ENCODE measurements at places on chromosomes 7 and 10.

- DNase-seq, result no peak
Observed at GRCh38 chr7:139095194-139095659, 14.3 kb downstream of the ZC3HAV1 start.

DNA sequence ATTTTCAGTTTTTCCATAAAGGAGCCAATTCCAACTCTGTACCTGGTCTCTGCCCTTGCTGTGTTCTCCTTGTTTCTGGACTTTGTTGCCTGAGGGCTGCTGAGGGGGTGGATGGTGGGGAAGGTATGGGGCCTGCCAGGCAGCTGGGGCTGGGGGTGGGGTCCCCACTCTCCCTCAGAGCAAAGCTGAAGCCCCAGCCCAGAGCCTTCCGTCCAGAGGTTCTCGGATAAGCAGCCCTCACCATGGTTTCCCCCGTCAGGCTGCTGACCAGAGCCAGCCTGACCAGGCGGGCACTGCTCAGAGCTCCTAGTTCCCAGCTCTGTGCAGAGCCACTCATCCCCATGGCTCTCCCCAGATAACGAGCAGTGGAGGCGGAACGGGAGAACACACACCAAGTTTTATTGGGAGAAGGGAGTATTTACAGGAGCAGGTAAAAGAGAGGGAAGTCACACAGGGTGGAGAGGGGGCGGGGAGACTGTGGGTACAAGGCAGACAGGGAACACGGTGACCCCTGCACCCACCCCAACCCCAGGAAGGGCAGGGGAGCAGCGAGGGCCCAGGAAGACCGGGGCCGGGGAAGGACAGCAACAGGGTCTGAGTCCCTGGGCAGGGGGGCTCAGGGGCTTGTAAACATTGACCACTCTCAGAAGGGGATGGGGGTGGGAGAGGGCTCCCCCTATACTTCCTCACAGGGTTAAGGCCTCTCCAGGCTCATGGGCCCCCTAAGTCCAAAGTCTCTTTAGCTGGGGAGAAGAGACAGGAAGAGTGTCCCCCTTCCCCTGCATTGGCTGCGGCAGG, 5.8 kb downstream of the GNB2 start:
- no peak for DNase-seq

GRCh38 chr7:46058086-46058823, 137.2 kb upstream of the IGFBP3 start:
- no peak for DNase-seq

DNA sequence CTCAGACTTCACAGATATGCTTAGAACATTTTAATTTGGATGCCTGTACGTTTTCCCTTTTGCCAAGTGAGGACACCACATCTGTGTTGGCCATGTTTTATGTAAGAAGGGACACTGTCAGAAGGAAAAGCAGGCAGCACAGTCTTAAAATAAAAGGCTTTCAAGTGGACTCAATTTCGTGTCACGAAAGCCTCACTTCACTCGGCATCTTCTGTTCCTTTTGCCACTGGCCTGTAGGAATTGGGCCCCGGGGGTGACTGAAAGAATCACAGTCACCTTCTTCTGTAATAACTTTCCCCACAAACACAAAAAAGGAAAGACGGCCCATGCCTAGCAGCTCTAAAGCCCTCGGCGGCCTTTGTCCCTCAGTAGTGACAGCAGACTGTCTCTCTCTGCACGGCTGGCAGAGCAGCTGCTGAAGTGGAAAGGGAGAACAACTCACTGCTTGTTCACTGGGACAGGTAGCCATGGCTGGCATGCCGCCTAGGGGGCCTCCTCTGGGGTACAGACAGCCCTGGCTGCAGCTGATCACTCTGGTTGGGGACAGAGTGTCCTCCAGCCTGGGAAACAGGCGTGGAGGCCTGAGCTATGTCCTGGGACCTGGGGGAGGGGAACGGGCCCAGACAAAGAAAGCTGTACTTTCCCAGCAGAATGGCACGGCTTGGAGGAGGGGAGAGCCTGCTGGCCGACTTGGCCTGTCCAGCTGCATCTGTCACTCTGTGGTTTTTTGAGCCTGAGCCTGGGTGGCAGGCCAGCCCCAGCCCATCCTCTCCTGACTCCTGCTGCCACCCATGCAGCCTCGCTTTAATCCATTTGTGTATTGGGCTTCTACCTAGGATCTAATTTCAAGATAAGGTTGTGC, 4.4 kb downstream of the RASSF4 start:
- DNase-seq, result no peak

DNA sequence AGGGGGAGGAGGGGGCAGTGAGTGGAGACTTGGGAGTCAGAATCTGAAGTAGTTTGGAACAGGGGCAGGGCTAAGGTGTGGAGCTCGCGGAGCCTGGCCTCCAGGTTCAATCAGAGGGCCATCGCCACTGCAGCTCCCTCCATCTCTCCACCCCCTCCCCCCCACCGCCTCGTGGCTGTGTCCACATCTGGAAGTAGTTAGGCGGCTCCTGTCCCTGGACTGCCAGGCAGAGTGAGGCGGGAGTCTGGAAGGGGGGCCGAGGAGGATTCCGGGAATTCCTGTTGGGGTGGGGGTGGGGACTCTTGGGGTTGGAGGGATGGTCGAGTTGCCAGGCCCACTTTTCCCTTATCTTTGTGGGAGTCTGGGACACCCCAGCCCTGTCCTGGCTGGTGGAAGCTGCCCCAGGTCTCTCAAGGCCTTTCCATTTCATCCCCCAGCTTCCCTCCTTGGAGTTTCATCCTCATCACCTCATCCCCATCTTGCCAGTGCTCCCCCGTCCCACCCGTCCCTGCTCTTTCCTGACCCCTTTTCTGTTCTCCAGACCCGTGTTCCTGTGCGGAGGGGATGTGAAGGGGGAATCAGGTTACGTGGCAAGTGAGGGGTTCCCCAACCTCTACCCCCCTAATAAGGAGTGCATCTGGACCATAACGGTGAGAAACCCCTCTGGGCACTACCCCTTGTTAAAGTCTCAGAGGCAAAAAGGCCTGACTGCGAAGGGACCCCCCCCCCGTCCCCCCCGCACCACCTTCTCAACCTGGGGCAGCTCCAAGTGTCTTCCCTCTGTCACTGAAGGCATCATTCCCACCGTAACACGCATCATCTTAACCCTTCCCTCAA, 944 bp downstream of the PCOLCE start:
- no peak for DNase-seq

DNA sequence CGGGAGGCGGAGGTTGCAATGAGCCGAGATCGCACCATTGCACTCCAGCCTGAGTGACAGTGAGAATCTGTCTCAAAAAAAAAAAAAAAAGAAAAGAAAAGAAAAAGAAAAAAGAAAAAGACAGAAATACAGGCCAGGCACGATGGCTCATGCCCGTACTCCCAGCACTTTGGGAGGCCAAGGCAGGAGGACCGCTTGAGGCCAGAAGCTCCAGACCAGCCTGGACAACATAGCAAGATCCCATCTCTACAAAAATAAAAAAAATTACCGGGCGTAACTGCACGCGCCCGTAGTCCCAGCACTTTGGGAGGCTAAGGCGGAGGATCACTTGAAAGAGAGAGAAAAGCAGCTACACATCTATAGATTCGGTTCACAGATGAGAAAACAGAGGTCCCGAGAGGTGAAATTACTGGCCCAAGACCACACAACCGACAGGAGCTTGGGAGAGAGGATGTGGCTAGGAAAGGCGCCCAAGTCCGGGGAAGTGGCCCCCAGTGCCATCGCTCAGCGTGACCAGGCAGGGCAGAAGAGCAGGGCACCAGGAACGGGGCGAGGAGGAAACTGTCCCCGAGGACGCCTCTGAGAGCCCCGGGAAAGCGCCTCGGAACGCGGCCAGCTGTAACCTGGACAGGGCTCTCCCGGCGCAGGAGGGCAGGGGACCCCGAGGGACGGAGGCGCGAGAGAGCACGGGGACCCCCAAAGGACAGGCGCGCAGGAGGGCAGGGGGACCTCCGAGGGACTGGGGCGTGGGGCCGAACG, 612 bp downstream of the SNX8 start:
- no peak for DNase-seq

GRCh38 chr7:138579671-138580070, 119.6 kb downstream of the TRIM24 start:
- DNase-seq, result no peak

DNA sequence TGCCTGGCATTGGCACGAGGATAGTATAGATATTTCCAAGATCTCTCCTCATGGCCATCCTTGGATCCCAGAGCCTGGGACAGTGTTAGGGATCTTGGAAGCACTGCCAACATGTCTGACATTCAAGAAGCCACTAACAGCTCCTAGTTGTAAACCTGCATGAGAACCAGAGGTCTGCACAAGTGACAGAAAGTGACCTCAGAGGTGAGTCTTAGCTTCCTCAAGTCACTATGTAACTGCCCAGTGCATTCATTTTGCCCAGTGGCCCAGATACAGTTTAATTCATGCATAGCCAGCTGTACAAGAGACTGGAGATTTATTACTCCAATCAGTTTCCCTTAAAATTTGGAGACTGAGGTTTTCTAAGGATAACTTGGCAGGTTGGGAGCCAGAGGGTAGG, 16.7 kb downstream of the SUGCT start:
- DNase-seq, result no peak

- no peak for DNase-seq
Observed at GRCh38 chr10:102919992-102920739, 2.1 kb downstream of the CNNM2 start.

- no peak for DNase-seq
Observed at GRCh38 chr10:49689882-49690510, 10.5 kb downstream of the C10orf53 start.

DNA sequence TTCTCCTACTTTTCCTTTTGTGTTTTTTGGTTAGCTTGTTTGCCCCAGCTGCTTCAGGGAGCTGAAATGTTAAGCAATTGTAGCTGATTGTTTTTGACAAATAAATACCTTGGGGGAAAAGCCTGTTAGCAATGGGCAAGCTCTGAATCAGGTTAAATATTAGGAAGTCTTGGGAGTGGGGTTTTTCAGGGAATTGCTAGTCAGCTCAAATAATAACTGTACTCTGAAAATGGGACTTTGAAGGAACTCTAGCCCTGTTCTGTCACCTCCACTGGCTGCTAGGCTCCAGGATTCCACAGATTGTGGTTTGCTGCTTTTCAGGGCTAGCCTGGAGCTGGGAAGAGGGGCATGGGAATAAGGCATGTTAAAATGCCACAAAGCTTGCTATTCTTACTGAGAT, 39.5 kb downstream of the ADK start:
- DNase-seq, result no peak

DNA sequence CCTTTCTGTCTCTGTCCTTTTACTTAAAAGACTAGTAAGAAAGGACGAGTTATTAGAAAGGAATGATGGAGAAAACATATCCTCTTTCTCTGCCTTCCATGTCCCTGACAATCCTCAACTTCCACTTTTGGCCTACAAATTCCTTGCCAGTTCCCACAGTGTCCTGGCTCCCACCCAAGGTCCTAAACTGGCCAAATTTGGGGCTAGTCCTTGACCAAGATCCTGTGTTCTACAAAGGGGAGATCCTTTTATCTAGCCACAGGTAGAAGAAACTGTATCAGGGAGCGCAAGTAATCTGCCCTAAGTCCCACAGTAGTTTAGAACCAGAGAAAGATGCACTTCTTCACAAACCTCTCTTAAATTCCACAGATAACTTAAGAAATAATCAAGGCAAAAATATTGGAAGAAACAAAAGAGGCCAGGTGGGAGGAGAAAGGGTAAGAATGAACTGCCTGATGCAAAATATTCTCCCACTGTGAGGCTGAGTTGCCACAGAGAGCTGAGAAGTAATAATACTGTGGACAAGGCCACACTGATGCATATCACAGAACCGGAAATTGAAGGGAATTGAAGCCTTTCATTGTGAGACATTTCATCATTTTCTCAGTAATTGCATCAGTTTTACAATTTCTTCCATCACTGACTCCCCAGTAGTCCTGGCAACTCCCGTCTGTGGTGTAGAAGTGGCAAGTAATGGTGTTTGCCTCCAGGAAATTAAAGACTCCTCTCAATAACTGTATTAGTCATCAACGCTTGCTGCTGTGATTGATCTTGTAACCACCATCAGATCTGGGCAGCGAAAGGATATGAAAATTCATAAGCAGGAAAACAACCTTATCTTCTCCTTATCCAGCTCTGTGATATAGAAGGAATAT, 47.2 kb downstream of the DNAJC12 start:
- DNase-seq, result no peak

DNA sequence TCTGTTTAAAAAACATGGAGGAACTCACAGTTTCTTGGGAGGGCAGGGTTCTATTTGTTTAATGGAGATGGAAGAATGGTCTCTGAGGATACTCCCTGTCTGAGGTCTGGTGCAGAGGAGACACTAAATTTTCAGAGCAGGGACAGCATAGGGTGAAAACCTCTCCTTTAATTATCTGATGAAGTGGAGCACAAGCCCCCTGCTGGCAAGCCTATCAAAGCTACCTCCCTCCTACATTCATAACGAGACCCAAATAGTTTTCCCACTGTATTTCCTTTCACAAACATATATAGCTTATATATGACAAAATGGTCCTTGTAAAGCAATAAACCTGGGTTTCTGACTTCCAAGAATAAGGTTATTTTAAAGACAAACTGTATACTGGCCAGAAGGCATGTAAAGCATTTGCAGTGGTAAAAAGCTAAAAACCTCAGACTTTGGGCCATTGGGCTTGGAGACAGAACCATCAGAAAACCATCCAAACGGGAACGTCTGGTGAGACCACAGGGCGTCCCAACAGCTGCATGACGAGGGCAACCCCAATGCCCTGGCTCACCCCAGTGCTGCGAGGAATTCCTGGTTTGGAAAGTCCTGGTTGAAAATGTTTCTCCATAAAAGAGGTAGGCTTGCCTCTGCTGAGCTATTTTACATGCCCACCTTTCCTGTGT, 201.3 kb downstream of the FANK1 start:
- DNase-seq, result no peak

DNA sequence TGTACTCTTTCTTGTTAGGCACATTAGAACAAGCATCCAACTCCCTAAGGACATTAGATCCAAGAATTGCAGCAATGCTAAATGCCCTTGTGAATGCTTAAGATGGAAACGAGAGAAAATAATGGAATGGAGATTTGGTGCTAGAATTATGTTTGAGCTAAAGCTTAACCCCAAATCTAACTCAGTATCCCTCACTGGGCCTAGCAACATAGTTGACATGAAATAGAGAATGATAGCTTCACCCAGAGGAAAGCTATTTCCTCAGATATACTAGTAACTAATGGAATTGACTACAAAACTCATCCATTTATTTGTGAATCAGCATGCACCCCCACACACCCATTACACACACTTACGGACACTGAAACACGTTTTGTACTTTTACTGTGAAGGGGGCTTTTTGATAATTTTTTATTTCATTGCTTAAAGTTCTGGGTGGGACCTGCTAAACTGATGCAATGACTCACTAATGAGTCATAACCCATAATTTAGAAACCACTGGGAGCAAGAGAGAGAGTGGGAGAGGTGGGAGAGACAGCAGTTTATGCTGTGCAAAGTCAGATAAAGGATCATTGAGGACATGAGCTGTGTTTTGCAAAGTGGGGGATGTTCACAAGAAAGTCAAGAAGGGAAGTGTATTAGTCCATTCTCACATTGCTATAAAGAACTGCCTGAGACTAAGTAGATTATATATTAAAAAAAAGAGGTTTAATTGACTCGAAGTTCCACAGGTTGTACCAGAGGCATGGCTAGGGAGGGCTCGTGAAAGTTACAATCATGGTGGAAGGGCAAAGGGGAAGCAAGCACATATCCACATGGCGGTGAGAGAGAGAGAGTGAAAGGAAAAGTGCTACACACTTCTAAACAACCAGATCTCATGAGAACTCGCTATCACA, 382.7 kb downstream of the SFMBT2 start:
- DNase-seq, result peak; percentile 8

GRCh38 chr7:92655346-92655884, 65.2 kb upstream of the FAM133B start:
- DNase-seq, result no peak
